ENCODE measurements at places on chromosomes 1 and 21.

- peak; percentile 90 for DNase-seq
Measured at GRCh38 chr1:109113590-109114341, at the start of gene ELAPOR1. TSS of gene ELAPOR1 (plus strand) at chr1:109114115. CDS start at chr1:109114184, 69 bp downstream.

DNA sequence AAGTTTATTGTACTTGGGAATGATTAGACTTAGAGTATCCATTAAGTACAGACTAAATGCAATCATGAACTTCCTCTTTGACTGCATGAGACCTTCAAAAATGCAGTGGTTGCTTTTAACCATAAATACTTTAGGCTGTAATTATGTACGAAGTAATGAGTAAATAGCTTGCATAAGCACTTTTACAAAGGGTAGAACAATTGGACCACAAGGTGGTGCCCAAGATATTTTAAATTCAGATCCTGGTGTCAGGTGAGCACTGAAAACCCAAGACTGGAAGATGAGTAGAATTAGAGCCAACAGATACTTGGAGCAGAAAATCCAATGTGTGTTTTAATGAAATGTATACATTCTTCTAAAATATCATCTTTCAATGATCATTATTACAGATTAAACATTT, 43.4 kb upstream of the RHOU start:
- DNase-seq, result peak; percentile 22

- DNase-seq, result no peak
Measured at GRCh38 chr1:238639861-238640260, 746.5 kb upstream of the CHRM3 start.

GRCh38 chr1:160707236-160708064, 4.2 kb downstream of the CD48 start:
- peak; percentile 82 for DNase-seq

GRCh38 chr1:60265560-60266535, 192.3 kb upstream of the C1orf87 start:
- no peak for DNase-seq

- no peak for DNase-seq
Measured at GRCh38 chr1:25563330-25564215, 20.2 kb downstream of the LDLRAP1 start.

GRCh38 chr1:55081905-55082296, 42.6 kb downstream of the PCSK9 start:
- DNase-seq, result no peak

- DNase-seq, result peak; percentile 42
Measured at GRCh38 chr1:8113262-8114220, 87.4 kb upstream of the ERRFI1 start.

GRCh38 chr1:5324883-5325282, 667.3 kb downstream of the NPHP4 start:
- no peak for DNase-seq

GRCh38 chr1:213683529-213683928, 304.2 kb upstream of the PROX1 start:
- DNase-seq, result no peak

GRCh38 chr1:234322979-234323378, 50.3 kb upstream of the COA6 start:
- peak; percentile 43 for DNase-seq

GRCh38 chr21:38816400-38816977, 10.8 kb downstream of the ETS2 start:
- DNase-seq, result no peak

GRCh38 chr21:32456497-32456918, 44.0 kb downstream of the EVA1C start:
- no peak for DNase-seq

DNA sequence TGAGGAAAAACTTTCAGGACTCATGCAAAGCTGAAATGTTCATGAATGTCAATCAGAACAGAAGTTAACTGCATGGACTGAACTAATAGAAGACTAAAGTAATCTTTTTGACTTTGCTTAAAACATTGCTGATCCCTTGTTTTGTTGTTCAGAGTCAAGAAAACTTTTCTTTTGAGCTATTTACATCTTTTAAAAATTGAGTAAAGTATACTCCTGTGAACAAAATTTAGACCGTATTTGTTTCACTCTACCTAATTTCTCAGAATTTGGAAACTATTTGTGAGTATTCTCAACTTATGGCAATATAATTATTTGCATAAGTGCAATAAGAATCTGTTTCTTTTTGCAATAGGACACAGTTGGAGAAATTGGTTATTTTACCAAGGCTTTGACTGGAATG, 41.1 kb downstream of the INPP5B start:
- no peak for DNase-seq

- DNase-seq, result no peak
Measured at GRCh38 chr1:155017946-155018316, 15.3 kb downstream of the ZBTB7B start.

DNA sequence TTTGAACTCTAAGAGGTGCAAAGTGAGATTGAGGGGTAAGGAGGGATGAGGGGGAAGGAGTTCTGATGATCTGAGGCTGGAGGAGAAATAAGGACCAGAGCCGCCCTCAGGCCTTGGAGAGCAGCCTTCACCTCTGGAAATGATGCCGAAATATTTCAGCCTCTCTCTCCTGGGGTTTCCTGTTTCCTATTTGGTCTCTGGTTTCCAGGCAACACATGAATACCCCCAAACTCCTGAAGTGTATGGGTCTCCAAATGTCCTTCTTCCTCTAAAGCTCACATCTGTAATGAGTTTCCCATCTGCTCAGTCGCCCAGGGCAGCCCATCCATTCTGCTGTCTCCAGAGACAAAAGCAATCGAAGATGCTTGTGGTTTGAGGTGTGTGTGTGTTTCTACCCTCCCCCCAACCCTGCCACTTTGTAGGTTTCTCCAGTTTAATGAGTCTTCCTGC, 52.0 kb upstream of the FAM20B start:
- no peak for DNase-seq

DNA sequence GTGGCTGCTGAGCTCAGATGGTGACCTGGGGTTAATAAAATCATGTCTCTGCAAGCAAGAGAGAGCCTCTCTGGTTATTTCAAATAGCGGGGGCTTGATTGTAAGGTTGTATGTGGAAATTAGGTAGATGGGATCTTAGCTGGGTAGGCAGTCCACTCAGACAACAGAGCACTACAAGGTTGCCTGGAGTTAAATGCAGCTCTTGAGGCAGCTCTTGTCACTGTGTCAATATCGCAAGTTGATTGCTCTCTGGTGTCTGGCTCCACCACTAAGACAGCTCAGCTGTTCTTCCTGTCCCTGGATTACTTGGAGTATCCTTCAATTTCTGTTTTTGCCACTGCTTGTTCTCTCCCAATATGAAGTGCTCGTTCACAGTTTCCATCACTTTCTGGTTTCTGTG, 93.8 kb downstream of the C21orf91 start:
- DNase-seq, result no peak

- DNase-seq, result no peak
Measured at GRCh38 chr1:225880222-225880588, 2.0 kb downstream of the TMEM63A start.

DNA sequence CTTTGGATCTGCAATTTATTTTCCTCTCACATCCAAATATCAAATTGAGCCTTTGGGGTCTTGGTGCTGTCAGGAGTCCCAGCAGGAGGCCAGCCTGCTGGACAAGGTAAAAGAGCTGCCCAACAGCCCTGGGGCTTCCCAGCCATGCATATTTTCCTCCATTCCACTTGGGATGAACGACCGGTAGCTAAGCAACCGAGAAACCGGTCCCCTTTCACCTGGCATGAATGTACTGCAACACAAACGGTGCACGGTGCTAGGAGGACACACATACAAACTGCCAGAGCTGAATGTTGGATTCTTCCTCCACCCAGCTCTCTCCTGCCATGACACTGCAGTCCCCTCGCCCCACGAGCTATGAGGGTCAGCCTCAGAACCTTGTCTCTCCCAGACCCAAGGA, 42.7 kb downstream of the BCAR3 start:
- DNase-seq, result no peak

GRCh38 chr1:235246022-235246948, 81.7 kb downstream of the ARID4B start:
- no peak for DNase-seq

- DNase-seq, result no peak
Measured at GRCh38 chr1:224631462-224632115, 15.5 kb downstream of the CNIH3 start.

- no peak for DNase-seq
Measured at GRCh38 chr1:8025671-8026144, 401 bp downstream of the ERRFI1 start.

DNA sequence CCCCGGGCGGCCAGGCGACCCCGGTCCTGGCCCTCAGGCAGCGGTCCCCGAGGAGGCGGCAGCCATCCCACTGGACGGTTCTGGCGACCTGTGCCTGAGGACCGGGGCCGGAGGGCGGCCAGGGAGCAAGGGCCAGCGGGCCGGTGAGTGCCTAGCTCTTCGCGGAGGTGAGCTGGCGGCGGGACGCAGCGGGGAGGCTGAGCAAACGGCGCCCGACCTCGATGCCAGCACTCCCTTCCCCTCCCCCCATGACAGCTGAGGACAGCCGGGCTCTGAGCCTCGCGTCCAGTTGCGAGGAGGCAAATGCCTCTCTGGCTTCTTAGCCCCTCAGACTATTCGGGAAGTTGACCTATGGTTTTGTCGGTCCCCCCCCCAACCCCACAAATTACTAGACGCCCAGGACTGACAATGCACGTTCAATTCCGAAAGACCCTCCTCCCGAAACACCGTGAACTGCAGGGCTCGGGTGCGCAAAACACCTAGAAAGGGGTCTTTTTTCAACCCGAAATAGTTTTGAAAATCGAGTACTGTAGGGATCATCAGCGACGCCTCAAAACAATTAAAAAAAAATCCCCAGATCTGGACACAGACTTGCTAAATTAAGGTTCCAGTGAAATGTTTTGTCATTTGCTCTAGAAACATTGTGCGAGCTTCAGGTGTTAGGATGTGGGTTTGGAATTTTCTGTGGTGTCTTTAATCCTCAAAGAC, 8.3 kb downstream of the CDKN2C start:
- peak; percentile 9 for DNase-seq

DNA sequence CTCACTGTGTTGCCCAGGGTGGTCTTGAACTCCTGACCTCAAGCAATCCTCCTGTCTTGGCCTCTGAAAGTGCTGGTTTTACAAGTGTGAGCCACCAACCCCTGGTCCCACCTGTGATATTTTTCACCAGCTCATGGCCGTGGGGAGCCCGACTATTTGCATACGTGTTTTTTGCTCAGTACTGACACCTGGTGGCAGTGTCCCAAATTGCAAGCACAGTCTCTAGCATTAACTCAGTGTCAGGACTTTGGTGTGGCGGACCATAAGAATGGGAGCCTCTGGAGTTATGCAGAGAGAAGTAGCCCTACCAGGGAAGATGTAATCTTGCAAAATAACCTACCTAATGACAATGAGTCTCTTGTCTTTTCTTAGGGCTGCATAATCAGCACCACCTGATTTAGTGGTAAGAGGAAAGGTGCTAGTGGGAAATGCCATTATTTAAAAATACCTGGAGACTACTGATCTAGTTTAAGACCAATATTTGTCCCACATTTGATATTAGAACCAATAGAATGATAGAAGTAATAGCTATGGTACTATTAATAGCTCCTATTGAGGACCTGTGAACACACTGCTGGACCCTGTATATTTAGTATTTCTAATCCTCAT, 305.4 kb downstream of the DISC1 start:
- DNase-seq, result peak; percentile 12

DNA sequence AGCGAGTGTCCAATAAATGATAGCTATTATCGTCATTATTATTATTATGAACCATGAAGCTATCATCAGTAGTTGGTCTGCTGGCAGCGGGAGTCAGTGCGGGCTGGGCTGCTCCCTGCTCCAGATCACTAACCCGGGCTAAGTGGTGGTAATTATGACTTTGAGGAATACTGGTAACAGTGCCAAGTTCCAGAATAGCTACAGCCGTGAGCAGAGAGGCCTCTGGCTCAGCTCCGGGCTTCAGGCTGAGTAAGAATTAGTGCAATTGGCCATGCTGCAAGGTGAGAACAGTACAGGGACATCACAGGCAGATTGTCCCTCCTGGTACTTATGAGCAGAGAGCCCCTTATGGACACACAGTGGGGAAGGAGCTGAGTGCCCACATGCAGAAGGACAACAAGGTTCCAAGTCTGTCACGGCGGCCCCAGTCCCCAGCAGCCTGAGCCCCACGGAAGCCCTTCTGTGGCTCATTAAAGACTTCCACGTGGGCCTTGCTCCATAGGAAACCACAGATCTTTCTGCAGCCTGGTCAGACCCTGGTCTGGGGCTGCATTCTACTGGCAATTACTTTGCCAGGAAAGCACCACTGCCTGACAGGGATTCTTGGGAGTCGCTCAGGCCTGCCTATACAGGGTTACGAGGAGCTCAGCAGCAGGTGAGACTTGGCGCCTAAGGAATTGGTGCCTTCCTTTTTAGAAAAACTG, 235.1 kb downstream of the RRAGC start:
- DNase-seq, result no peak

- DNase-seq, result no peak
Measured at GRCh38 chr1:176201568-176201967, 5.5 kb downstream of the COP1 start.

DNA sequence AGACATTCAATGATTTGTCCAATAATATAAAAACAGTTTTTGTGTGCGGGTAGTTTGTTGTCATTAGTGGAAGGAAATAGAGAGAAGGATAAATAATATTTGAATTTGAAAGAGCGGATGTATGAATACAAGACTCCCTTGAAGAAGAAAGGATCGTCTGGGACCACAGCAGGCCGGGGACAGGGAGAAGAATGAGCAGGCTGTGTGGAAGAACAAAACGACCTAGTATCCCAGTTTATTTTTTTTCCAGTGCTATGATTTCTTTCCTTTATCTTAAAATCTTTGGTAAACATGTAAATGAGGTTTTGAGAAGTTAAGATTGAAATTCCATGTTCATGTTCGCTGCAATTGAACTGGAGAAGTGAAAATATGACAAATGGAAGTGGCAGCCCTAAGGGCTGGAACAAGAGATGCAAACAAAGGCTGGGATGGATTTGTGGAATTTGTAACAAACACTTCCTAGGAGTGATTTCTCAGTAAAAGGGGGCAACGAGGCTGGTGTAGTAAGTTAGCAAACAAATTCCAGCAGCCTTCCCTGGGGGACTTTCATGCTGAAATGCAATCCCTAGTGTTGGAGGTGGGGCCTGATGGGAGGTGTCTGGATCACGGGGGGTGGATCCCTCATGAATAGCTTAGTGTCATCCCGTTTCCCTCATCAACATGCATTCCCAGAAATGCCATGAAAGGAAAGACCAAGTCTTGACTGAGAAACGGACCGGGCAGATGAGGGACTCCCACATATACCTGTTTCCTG, 10.2 kb upstream of the IFI16 start:
- no peak for DNase-seq

DNA sequence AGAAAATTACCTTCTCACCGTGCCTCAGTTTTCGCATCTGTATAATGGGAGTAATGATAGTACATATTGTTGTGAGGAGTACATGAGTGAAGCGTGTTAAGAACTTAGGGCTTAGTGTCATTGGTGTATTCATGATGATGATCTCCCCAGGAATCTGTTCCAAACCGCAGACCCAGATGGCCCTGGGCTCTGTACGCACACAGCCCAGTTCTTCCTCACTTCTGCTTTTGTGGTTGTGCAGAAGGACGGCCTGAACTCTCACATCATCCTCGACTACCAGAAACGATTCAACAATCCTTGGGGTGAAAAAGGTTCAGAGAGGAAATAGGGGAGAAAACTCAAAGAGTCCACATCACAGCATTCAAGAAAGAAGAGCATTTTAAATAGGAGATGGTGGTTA, 323.0 kb downstream of the CAMTA1 start:
- no peak for DNase-seq

All from CD4-positive, alpha-beta T cell treated with Interferon alpha-2 for 1 hour (primary cell).